ENCODE measurements at places on chromosomes 13 and 19.

- DNase-seq: no peak
Observed at GRCh38 chr13:71378961-71379905, 487.8 kb downstream of the DACH1 start.

GRCh38 chr19:41133260-41133659 lies 19.0 kb downstream of the CYP2F1 start:
- DNase-seq: no peak

- DNase-seq: no peak
Observed at GRCh38 chr19:49453757-49454240, 774 bp downstream of the ALDH16A1 start.

DNA sequence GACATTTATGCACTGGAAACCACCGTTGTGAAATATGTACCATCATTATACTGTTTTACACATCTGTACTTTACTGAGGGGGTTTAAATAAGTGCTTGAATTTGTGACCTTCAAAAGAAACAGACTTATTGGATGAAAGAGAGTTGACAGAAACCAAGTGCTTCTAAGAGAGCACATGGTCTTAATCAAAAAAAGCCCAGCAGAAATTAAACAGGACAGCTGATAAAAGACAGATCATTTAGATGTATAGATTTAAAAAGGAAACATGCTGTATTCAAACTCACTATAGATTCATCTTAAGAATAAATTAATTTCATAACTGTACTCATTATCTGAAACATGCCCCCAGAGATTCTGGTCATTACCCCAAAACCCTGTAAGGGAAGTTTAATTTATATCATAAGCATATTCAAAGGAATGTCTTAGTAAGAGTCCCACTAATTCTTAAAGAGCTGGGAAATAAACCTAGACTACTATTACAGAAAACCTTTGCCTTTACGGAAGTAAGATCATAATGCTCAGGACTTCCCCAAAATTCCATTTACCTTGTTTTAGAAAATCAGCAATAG lies 421.8 kb downstream of the DCT start:
- no peak for DNase-seq

DNA sequence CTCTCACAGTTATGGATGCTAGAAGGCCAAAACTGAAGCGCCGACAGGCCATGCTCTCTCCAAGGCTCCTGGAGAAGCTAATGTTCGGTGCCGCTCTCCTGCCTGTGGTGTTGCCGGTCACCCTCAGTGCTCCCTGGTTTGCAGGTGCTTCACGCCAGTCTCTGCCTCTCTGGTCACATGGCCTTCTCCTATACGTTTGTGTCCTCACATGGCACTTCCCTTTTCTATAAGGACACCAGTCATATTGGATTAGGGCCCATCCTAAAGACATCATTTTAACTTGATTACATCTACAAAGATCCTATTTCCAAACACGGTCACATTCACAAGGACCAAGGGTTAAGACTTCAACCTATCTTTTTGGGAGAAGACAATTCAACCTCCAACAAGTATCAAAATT lies 671.3 kb upstream of the ARGLU1 start:
- no peak for DNase-seq

DNA sequence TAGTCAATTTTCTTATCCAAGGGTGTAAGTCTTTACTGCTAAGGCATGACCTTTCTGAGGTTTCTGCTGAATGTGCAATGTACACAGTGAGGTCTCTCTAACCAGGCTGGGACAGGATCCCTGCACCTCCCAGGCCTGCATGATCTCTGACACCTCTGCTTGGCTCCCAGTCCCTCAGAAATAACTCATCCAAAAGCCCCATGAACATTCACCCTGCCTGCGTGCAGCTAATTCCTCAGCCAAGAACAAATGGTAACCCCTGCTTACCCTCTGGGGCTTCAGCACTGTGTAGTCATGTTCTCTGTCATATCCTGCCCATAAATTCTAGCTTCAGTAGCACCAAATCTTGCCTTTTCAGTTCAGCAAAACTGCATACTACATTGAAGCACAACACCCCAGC lies 1146.3 kb upstream of the MIR17HG start:
- no peak for DNase-seq

Measured in T-helper 22 cell (primary cell).